ENCODE measurements at places on chromosomes 5 and 9.
A peak's percentile ranks its signal among the peaks of the same experiment; 100 is the strongest.

- no peak for DNase-seq
Measured at GRCh38 chr5:174612686-174613085, 111.7 kb upstream of the MSX2 start.

DNA sequence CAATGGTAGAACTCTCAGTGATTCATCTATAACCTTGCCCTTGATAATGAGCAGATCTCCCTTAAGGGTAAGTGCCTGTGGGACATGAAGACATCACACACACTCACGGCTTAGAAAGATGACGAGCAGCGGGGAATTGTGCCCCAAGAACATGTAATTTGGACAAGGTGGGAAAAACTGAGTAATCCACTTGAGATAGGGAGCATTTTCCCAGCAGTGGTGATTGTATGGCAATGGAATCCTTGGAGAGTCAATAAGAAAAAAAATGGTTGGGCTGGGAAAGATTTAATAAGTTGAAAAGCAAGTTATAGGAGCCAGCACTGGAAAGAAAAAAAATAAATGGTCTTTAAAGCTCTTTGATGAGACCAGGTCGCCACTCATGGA, 193.1 kb downstream of the GLIS3 start:
- DNase-seq: no peak

- DNase-seq: no peak
Measured at GRCh38 chr5:73278693-73279092, 105.7 kb downstream of the TMEM174 start.

GRCh38 chr9:122201641-122202040, 27.1 kb downstream of the LHX6 start:
- no peak for DNase-seq

- DNase-seq: peak; percentile 71
Measured at GRCh38 chr9:113011911-113012381, at the start of gene ZNF883. Gene ZNF883, minus strand, starts transcription at chr9:113012192.

DNA sequence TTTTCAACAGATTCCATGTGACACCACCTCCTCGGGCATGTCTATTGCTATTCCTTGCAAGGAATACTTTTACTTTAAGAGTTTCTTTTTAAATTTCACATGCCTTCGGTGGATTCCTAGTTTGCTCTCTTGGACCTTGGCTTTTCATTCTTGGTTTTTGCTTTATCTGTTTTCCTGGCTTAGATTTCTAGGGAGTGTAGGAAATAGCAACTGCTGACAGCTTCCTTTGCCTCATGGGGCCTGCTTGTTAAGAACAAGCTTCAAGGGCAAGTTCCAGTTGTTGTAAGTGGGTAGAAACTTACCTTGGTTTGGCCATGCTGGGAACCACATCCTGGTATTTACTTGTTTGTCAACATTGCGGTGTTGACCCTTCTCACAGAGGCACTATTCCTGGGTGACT, 348.5 kb downstream of the DMAC1 start:
- no peak for DNase-seq

- DNase-seq: no peak
Measured at GRCh38 chr5:147935032-147935431, 28.7 kb upstream of the C5orf46 start.
